ENCODE measurements at places on chromosomes 1 and 21. TPM values are rescaled to one million over a fixed set of nuclear protein-coding genes. Genes with fewer than 3 reads are reported as not detected.

The IGSF21 gene
- not detected for total RNA-seq

The IGSF3 gene
- total RNA-seq: 1.8 TPM

The NIBAN1 gene
- total RNA-seq: 51.8 TPM

The FAM163A gene
- not detected for total RNA-seq

The COL24A1 gene
- total RNA-seq: not detected

The KPRP gene
- total RNA-seq: not detected

The COL9A2 gene
- total RNA-seq: 5.5 TPM

DNA sequence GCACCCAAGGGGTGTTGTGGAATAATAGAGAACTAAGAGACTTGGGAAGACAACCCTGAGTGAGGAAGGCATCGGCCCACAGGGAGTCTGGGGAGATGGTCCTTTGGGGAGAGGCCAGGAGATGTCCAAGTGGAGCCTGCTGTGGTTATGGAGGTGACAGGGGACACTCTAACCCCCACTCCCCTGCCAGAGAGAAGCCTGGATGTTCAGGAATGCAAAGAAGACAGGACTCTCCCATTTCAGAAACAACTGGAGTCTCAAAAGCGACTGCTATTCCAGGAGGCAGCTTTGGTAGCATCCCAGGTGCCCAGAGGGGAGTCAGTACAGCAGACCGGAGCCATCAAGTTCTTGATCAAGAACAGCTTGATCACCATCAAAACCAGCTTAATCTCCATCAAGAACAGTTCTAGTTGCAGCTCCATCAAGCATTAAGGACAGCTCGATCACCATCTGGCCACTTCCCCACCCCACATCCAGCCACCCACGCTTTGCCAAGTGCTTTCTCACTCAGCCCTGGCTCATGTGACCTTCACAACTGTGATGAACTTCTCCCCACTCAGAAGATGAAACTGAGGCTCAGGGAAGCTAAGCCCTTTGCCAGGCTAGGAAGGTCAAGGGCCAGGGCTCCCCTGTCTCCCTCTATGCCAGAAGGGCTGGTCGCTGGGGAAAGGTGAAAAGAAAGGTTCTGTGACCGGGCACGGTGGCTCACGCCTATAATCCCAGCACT lies 743 bp downstream of the CD52 start:
- H3K4me3 ChIP-seq: peak overlapping the region; percentile 93
- peaks cover 74% of the 10 kb centered on the region for H3K4me1 ChIP-seq
- peaks cover 34% of the 10 kb centered on the region for H3K36me3 ChIP-seq
- DNase-seq: no peak
- no peaks in the 10 kb centered on the region for H3K27me3 ChIP-seq

- no peak for DNase-seq
- H3K4me1 ChIP-seq: no peaks in the 10 kb centered on the region
- H3K36me3 ChIP-seq: no peaks in the 10 kb centered on the region
- no peak overlapping the region for H3K4me3 ChIP-seq
- no peaks in the 10 kb centered on the region for H3K27me3 ChIP-seq
Measured at GRCh38 chr1:72530646-72531045, 248.3 kb upstream of the NEGR1 start.

GRCh38 chr21:42850866-42851391 lies 28.4 kb downstream of the WDR4 start:
- no peak for DNase-seq
- H3K27ac ChIP-seq: no peak overlapping the region
- H3K4me3 ChIP-seq: no peak overlapping the region
- peaks cover 30% of the 10 kb centered on the region for H3K36me3 ChIP-seq

GRCh38 chr1:16406868-16407267 lies 30.4 kb downstream of the SPATA21 start:
- H3K4me1 ChIP-seq: no peaks in the 10 kb centered on the region
- no peak overlapping the region for H3K27ac ChIP-seq
- no peaks in the 10 kb centered on the region for H3K36me3 ChIP-seq
- no peak overlapping the region for H3K4me3 ChIP-seq
- DNase-seq: no peak
- no peaks in the 10 kb centered on the region for H3K27me3 ChIP-seq

DNA sequence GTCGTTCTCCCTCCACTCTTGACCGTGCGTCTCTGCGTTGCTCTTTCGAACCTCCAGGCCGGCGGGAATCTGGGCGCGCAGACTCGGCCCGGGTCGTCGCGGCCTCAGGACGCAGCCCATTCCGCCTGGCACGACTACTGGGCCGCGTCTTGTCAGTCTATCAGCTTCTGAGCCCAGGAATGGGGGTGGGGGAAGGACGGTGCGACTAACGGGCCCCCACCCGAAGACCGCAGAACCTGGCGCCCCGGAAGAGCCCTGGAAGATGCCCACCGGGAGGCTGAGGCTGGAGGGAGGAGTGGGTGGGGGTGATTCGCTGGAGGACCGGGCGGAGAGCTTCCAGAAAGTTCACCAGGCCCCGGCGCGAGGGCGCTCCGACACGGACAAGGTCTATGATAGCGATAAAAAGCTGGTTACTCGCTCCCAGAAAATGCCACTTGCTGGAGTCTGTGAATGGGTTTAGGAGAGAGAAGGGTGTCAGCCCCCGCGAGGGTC lies 1.7 kb upstream of the DMRTA2 start:
- no peak overlapping the region for H3K4me3 ChIP-seq
- H3K4me1 ChIP-seq: no peaks in the 10 kb centered on the region
- H3K36me3 ChIP-seq: no peaks in the 10 kb centered on the region
- no peak overlapping the region for H3K27ac ChIP-seq

DNA sequence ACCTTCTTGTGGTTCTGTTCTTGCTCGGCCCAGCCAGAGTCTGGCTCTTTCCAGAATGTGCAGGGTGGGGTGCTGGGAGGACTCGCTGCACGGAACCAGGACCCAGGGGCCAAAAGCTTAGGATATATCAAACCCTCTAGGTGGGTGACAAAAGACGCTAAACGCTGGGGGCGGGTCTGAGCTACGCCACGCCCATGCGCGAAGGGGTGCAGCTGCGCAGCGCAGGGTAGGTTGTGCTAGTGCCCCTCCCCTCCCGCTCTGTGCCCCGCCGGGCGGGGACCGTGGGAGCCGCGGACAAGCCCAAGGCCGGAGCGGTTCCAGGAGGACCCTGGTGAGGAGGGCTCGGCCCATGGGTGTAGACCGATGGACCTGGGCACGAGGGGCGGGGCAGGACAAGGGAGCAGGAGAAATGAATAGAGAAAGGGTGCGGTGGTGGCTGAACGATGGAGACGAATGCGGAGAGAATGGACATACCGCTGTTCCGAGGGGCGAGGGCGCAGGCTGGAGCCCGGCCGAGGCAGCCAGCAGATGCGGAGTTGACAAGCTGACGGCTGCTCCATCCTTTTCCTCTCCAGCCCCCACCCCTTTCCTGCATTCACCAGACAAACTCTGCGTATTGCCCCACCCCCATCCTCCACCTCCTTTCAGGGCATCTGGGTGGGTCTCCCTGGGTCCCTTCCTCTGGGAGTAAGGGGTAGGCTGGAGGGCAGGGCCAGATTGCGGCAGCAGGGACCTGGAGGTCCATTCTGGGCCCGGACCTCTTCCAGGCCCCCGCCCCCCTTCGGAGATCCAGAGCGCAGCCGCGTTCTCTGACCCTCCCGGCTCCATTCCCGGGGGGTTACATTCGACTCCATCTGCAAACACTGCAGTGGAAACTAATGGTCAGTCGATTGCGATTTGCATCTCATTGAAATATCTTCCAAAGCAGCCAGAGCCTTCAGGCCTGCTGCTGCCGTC lies at the start of gene RUSC1:
RUSC1 (plus strand) TSS at position 234 of the 957 bp plus-strand sequence. CDS start 880 bp downstream, outside the sequence.
- DNase-seq: peak; percentile 43
- no peaks in the 10 kb centered on the region for H3K36me3 ChIP-seq
- no peak within 1 kb of the TSS for H3K27ac ChIP-seq
- no peaks in the 10 kb centered on the region for H3K27me3 ChIP-seq
- H3K4me1 ChIP-seq: peaks cover 9% of the 10 kb centered on the region
- peak within 1 kb of the TSS; percentile 25 for H3K4me3 ChIP-seq

DNA sequence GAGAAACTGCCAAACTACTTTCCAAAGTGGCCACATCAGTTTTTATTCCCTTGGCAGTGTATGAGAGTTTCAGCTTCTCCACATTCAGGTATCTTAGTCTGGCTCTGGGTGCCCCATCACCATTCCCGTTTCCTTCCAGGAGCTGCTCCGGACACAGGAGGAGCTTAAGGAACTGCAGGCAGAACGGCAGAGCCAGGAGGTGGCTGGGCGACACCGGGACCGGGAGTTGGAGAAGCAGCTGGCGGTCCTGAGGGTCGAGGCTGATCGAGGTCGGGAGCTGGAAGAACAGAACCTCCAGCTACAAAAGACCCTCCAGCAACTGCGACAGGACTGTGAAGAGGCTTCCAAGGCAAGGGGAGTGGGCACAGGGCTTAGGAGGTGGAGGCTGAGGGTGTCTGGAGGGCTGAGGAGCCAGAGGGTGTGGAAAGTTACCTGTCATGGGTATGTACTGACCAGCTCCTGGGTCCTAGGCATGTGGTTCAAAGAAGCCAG lies 10.9 kb upstream of the TUFT1 start:
- H3K4me3 ChIP-seq: no peak overlapping the region
- no peak for DNase-seq
- H3K27me3 ChIP-seq: no peaks in the 10 kb centered on the region
- no peaks in the 10 kb centered on the region for H3K4me1 ChIP-seq
- no peak overlapping the region for H3K27ac ChIP-seq

DNA sequence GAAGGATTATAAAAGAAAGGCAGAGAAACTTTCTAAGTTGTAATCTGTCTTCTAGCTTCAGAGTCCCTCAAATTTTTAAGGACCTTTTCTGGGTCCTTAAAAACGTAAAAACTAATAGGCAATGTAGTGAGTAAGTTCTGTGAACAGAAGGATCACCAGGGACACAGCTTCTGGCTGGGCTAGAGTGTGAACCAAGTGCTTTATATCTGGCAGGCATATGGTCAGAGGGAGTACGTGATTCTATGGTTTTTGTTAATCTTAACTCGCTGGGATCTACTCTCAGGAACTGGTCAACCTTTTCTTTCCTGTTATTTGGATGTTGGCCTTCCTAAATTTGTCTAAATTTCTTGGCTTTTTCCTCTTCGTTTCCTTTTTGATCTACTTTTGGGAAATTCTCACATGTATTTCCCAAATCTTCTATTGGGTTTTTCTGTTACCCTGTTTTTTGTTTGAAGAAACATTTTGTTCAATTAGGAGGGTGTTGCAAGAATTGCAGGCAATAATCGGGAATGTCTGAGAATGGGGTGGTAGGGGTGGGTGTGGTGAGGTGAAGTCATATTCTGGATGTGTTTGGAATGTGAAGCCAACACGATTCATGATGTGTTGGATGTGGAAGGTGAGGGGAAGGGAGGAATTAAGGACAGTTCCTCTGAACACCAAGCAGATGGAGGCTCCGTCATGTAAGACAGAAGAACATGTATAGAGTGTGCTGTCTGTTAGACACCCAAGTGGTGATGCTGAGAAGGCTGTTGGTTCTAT lies 193.2 kb downstream of the FMN2 start:
- no peaks in the 10 kb centered on the region for H3K36me3 ChIP-seq
- no peak for DNase-seq
- H3K4me1 ChIP-seq: no peaks in the 10 kb centered on the region

- H3K4me1 ChIP-seq: no peaks in the 10 kb centered on the region
- H3K36me3 ChIP-seq: no peaks in the 10 kb centered on the region
- no peak overlapping the region for H3K4me3 ChIP-seq
- DNase-seq: no peak
- no peak overlapping the region for H3K27ac ChIP-seq
Measured at GRCh38 chr1:52268372-52268771, 97.6 kb downstream of the CC2D1B start.

GRCh38 chr1:198320759-198321158 lies 164.0 kb downstream of the NEK7 start:
- H3K27me3 ChIP-seq: no peaks in the 10 kb centered on the region
- H3K27ac ChIP-seq: no peak overlapping the region
- no peak for DNase-seq
- no peaks in the 10 kb centered on the region for H3K4me1 ChIP-seq
- peaks cover 3% of the 10 kb centered on the region for H3K36me3 ChIP-seq
- no peak overlapping the region for H3K4me3 ChIP-seq

- H3K4me3 ChIP-seq: no peak overlapping the region
- DNase-seq: no peak
- H3K27ac ChIP-seq: no peak overlapping the region
- H3K4me1 ChIP-seq: no peaks in the 10 kb centered on the region
Measured at GRCh38 chr1:186643614-186644013, 36.6 kb downstream of the PTGS2 start.

GRCh38 chr1:100075773-100076172 lies 57.0 kb downstream of the SASS6 start:
- no peaks in the 10 kb centered on the region for H3K27me3 ChIP-seq
- H3K4me3 ChIP-seq: no peak overlapping the region
- peaks cover 54% of the 10 kb centered on the region for H3K36me3 ChIP-seq
- H3K4me1 ChIP-seq: no peaks in the 10 kb centered on the region
- no peak for DNase-seq

DNA sequence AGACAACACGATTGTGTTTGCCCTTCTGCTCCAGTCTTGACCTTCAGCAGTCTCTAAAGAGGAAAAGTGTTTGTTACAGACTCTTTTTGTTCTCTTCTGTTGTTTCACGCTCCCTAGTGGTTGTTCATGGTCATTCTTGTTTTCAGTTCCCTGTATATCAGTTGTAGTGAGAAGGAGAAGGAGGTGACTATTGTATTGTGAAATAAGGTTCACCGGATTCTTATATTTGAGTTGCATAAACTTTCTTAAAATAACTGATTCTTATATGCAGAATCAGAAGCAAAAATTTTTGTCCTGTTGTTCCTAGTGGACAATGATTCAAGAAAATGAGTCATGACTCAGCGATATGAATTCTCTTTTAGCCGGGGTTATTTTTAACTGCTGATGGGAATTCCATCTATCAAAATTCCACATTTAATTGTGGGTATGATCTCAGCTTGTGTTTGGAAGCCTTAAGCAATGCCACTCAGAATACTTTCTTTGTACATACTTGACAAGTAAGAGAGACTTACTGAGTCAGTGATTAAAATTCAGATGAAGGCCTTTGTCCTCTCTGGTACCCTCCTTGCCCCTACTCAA lies 152.2 kb downstream of the CLEC20A start:
- no peaks in the 10 kb centered on the region for H3K27me3 ChIP-seq
- no peak overlapping the region for H3K4me3 ChIP-seq
- DNase-seq: no peak
- no peaks in the 10 kb centered on the region for H3K36me3 ChIP-seq
- no peak overlapping the region for H3K27ac ChIP-seq

GRCh38 chr21:46482225-46482845 lies 23.6 kb downstream of the DIP2A start:
- no peak overlapping the region for H3K4me3 ChIP-seq
- no peaks in the 10 kb centered on the region for H3K27me3 ChIP-seq
- H3K4me1 ChIP-seq: peaks cover 10% of the 10 kb centered on the region
- DNase-seq: no peak
- no peak overlapping the region for H3K27ac ChIP-seq

DNA sequence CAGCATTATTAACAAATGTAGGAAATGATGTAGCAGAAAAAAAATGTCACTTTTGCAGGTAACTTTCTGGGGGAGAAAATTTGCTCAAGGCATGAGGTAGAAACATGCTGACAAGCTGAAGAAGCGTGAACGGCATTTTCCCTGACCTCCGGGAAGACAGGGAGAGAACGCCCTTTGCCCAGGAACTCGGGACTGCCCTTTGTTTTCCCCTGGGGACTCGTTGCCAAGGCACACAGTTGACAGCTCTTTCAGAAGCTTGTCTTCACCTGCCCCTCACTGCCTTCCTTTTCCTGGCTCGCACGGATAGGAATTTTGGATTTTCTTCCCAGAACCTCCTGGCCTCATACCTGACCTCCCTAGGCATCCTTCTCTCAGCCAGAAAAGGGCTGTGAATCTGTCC lies 52.7 kb upstream of the COA6 start:
- peaks cover 14% of the 10 kb centered on the region for H3K4me1 ChIP-seq
- H3K27ac ChIP-seq: no peak overlapping the region
- DNase-seq: no peak
- no peaks in the 10 kb centered on the region for H3K36me3 ChIP-seq
- no peaks in the 10 kb centered on the region for H3K27me3 ChIP-seq
